Peyer's patch (tissue), 4 donors: ENCODE measurements at places on chromosomes 2 and 18. TPM values are rescaled to one million over a fixed set of nuclear protein-coding genes. Genes with fewer than 3 reads are reported as not detected.

DNA sequence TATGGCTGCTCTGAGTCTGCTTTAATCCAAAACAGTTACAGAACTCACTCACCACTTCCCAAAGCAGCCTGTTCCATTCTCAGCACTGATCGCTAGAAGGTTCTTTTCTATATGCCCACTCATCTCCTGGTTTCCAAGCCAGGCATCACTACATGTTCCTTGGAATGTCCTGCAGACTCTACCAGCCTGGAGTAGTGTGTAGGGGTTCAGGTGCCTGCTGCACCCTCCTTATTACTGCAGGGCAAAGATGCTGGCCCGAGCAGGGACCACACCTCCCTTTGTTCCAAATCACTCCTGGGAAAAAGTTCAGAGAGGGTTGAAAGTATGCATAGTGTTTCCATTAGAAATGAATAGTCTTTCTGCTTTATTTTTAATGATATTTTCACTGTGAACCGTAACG lies 196.6 kb downstream of the SH3RF3 start:
- no peak for DNase-seq

- DNase-seq: no peak
These were observed 60.7 kb downstream of the SPATS2L start for GRCh38 chr2:200367155-200367554.

Gene SH3RF3
- total RNA-seq: 1.1 TPM

DNA sequence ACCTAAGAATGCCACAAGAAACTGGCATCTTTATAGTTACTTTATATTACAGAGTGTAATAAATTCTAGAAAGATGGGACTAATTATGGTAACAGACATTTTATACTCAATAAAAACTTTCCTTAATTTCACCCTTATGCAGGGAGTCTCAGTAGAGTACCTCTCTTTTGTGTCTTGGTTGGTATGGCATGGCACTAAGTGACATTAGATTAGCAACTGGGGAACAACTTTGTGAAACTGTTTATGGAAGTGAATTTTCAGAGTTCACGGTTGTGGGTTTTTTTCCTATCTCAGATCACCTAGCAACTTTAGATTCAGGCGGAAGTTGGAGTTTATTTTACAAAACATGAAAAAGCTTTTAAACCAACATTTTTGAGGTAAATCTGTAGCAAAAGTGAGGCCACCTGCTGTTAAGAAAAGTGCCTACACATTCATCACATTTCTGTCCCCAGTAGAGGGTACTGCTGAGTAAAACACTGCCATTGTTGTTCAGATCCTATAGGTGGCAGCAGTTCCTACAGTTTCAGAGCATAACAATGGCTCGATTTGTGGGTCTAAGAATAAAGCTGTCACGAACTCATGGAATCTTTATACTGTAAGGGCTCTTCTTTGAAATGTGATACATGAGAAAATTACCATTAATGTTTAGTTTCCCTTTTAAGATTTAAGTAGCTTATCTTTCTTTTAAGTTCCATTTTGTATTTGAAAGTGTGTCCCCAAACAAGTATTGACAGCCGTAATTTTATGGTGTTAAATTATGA lies 117.6 kb downstream of the CAMKMT start:
- DNase-seq: peak; percentile 18

GRCh38 chr2:63497576-63497975 lies 90.7 kb downstream of the WDPCP start:
- DNase-seq: no peak

Gene METAP1D
- 3.3 TPM for total RNA-seq

DNA sequence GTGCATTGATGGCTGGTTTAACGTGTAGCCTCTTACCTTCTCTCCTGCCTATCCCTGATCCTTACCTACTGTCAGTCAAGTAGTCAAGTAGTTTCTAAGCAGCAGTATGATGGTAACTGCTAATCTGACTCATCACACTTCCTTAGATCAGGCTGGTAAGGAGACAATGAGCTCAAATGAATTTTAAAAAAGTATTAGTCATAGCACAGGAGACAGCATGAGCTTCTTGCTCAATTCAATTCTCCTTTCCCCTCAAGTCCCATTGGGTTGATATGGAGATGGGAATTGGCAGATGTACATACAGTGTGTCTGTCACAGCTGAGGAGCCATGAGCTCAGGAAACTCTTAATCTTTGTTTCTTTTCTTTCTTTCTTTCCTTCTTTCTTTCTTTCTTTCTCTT lies 799.7 kb downstream of the LRP1B start:
- no peak for DNase-seq

Gene HSPE1
- 63.5 TPM for total RNA-seq

- DNase-seq: no peak
These were observed 88.1 kb upstream of the KLF7 start for GRCh38 chr2:207253666-207254345.

DNA sequence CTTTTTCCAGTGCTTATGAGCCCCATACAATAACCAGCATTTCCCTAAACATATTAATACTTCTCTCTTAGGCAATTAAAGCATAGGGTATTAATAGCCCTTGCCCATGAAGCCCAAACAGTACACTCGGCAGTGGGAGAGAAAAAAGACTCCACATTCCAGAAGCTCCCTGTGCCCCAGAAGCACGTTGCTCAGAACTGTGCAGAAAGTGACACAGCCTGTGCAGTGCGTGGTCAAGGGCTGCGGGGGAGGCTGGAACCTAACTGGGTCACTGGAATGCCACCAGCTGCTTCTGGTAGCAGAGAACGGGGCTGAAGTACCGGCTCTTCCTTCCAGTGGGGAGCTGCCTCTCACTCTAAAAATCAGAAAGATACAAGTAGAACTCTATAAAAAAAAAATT lies 32.7 kb downstream of the EIPR1 start:
- no peak for DNase-seq

- DNase-seq: no peak
These were observed 214.0 kb downstream of the SS18 start for GRCh38 chr18:25876330-25876948.

GRCh38 chr2:71670430-71670795 lies 217.1 kb downstream of the DYSF start:
- no peak for DNase-seq

DNA sequence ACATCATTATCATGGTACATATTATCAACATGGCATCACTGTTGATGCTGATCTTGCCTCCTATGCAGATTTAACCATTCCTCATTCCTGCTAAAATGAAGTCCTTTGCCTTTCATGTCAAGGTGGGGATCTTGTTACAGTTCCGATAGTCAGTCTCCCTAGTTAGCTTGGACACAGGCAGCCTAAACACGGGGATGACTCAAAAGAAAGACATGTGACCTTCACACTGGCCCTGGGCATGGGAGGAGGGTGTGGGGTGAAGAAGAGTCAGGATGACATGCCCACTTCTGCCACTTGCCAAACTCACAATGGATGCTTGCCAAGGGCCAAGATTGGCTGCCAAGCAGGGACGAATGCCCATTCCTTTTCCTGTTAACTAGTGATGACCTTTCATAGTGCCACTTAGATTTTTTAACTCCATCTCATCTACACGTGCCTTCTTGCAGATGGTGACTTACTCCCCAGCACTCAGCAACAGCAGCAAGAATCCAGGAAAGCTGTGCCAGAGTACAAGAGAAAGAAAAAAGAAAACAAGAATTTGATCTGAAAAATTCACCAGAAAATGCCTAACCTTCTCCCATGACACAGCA lies 13.9 kb upstream of the SLC1A4 start:
- no peak for DNase-seq

DNA sequence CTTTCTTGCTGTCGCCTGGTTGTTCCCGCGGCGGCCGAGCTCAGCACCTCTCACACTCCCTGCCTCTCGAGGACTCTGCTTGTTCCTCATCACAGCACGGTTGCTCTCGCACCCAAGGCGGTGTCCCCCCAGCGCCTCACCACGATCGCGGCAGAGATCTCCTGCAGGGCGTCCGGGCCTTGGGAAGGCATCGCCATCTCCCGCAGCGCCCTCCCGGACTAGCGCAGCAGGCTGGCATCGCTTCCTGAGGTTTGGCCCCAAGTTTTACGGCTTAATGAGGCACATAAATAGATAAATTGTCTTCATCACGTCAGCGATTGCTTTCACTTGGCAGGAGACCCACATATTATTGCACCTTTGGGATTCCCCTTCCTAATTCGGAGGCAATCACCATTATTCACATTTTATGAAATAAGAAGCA lies 125.4 kb downstream of the RGPD3 start:
- DNase-seq: no peak

Gene IL37
- total RNA-seq: not detected

DNA sequence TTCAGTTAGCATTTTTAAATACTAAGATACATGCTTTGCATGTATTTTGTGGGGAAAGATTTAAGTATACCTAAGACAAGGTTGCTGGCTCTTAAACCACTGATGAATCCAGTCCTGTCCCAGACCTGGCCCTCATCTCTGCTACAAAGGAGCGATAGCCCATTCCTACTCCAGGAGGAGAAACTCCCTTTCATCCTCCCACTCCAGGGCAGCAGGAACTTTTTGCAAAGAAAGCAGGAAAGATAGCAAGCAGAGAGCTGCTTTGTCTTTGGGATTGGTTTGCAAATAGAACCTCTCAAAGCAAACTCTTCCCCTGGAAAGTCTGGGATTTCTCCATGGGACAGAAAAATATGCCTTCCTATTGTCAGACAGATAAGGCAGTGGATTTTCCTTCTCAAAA lies 43.6 kb upstream of the COPS8 start:
- DNase-seq: no peak

GRCh38 chr2:163182764-163183354 lies 344.3 kb upstream of the KCNH7 start:
- no peak for DNase-seq

- no peak for DNase-seq
These were observed 28.2 kb upstream of the INO80C start for GRCh38 chr18:35525795-35526494.

Gene WDR54
- total RNA-seq: not detected

- DNase-seq: no peak
These were observed 527 bp downstream of the IGFBP5 start for GRCh38 chr2:216694826-216695217.

Gene PFN4
- not detected for total RNA-seq

Gene NCKAP5
- total RNA-seq: 28.5 TPM

- DNase-seq: no peak
These were observed 28.4 kb downstream of the IMPA2 start for GRCh38 chr18:12009581-12010140.

DNA sequence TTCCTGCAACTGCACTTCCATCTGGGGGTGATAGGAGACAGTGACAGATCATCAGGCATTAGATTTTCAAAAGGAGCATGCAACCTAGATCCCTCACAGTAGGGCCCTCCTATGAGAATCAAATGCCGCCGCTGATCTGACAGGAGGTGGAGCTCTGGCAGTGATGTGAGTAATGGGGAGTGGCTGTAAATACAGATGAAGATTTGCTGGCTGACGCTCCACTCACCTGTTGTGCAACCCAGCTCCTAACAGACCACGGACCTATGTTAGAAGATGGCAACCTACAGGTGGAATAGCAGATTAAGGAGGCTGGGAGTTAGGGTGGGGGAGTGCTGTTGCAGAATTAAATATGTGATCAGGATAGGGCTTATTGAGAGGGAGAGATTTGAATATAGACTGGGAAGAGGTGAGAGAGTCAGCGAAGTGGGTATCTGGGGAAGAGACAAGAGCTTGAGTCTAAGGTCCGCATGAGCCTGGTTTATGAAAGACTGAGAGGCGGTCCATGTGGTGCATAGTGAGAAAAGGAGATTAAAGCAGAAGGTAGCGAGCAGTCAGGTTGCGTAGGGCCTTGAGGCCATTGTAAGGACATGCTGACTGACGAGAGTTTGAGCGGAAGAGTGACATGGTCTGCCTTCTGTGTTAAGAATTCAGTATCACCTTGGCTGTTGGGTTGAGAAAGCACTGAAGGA lies 31.3 kb upstream of the TOGARAM2 start:
- no peak for DNase-seq

- no peak for DNase-seq
These were observed 5.8 kb upstream of the UPP2 start for GRCh38 chr2:158095912-158096311.

DNA sequence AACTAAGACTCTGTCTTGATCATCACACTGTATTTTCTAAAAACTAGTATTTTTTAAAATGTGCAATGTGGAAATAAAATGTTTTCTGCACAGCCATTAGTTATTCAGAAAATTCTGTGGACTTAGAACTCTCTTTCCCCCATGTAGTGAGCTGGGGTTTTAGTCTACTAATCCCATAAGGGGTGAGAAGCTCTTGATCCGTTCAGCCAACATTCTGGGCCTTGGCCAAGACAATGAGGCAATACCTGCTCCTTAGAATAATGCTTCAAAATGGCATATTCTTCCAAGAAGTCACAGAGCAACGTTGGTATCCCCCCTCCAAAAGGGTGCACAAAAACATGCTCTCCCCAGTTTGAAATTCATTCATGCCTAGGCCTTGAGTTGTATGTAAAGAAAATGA lies 4.0 kb downstream of the REEP1 start:
- DNase-seq: no peak

DNA sequence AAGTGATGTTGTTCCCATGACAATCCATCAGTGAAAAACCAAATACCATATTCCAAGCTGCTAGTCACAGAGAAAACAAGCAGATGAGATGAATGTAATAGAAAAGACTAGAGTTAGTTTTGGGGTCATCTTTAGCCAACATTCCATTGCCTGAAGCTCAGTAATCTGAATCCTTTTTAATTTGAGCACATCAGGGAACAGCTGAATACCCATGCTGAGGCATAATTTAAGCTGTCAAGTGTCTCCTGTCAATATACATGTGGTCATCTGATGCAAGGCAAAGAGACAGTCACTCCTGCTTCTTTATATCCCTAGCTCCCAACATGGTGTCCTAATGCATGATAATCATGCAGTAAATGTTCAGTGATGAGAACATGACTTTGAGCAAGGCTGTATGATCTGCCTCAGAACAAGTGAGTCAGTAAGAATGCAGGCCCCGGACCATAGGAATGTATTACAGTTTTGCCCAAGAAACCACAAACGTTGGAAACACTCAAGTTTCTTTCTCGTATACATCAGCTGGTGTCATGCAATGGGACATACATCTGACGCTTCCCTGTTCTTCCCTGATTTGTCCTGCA lies 48.0 kb downstream of the CDK15 start:
- no peak for DNase-seq

- DNase-seq: no peak
These were observed 69.8 kb downstream of the BABAM2 start for GRCh38 chr2:27960237-27960912.

GRCh38 chr2:221399183-221399582 lies 172.9 kb downstream of the EPHA4 start:
- no peak for DNase-seq

DNA sequence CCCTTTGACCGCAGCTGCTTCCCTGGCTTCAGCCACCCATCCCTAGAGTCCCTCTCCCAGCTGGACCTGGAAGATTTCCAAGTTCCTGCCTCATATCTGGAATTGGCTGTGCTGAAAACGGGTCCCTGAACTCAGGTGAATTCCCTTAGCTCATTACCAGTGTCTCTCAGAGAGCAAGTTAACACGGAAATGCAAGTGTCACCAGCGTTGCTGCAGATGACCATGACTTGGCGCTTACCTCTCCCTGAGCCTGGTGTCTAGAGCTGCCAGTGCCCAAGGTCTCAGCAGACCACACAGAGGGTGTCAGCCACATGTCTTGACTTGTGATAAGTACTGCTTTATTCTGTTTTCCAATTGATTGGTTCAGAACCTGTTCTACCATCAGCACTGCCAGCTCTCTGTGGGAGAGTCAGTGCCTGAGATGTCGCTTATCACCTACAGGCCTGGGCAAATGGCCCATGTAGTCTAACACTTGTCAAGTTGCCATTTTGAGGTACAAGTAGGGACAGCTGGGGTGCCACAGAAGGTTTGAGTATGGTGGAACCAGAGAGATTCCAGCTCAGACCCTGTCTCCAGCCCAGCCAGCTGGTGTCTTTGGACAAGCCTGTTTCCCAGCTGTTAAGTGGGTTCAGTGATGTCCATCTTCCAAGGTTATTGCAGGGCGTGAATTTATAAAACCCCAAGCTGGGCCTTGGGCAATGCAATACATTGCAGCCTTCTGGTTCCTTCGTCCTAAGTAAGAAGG lies 48.7 kb downstream of the LYPD1 start:
- DNase-seq: no peak
